ENCODE measurements at places on chromosomes 12 and 14.

DNA sequence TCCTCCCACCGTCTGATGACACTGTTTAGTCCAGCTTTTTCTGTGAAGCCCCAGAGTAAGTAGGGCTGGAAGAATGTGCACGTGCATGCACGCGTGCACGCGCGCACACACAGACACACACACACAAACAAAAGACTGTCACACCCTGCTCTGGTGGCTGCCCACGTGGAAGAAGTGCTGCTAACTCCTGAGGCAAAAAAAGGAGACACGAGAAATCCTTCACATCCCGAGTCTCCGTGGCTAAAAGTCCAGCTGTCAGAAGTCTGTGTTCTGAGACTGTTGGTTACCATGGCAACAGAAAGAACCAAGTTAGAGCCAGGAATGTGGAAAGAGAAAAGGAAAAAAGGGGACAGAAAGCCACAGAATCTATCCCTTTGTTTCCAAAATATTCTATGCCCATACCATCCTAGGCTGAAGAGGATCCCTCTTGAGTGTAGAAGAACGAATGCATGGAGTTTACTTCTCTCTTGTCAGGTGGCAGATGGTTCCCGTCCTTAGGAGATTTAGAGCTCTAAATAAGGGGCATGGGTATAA lies 1.6 kb upstream of the C12orf71 start:
- DNase-seq: no peak

DNA sequence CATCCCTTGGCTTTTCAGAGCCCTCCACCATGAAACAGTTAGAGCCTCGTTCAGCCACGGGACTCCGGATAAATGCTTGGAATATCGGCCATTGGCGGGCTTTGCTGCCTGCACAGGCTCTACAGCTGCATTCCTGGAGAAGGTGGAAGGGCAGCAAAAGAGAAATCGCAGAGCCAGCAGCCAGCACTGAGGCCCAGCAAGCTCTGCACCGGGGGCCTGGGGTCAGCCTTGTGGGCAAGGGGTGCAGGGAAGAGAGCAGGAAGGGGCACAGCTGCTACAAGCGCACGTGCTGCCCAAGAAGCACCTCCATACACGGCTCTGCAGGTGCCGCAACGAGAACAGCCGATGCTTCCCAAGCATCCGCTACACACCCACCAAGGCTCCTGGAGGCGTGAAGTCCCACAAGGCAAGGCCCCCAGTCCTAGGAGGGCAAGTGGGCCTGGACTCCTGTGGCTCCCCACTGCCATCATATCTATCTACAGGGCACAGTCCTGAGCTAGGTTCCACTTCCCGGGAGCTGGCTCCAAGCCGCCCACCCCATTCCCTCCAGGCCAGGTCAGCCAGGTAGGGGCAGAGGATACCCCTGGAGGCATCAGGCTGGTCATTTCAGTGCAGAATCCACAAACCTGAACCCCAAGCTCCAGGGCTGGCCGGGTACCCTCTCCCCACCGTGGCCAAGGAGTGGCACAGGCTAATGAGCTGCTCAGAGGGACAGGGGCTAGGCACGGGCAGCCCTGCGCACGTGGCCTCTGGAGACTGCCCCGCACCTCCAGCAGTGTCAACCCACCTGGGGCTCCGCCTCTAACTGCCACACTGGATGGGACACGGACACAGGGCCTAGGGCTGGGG lies 40.2 kb downstream of the CCNK start:
- no peak for DNase-seq

DNA sequence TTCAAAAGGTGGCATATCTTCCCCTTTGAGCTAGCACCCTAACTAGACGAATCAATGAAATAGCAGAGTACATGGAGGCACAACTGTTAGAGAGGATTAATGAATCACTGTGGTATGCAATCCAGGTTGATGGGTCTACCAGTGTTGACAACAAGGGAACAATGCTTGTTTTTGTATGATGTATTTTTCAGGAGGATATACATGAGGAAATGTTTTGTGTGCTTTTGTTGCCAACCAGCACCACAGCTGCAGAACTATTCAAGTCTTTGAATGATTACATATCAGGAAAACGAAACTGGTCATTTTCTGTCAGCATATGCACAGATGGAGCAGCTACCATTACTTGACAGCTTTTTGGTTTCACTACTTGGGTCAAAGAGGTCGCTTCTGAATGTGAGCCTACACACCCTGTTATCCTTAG lies 142.6 kb downstream of the GPHN start:
- no peak for DNase-seq

DNA sequence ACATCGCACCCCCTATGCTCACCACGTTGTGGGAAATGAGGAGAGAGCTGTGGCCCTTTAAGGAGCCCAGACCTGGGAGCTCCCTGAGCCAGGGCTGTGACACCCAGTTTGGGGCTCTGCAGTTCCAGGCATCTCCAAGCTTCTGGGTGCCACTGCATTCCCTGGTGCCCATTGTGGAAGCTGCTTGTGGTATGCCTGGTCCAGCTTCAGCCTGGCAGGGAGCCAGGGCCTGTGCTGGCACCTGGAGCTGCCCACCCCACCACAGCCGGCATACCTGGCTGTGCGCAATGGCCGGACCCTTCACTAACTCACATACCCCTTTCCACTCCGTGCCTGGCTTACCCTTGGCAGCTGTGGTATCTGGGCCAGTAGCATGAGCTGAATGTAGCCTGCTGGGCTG lies 107.9 kb upstream of the OR4E1 start:
- no peak for DNase-seq

DNA sequence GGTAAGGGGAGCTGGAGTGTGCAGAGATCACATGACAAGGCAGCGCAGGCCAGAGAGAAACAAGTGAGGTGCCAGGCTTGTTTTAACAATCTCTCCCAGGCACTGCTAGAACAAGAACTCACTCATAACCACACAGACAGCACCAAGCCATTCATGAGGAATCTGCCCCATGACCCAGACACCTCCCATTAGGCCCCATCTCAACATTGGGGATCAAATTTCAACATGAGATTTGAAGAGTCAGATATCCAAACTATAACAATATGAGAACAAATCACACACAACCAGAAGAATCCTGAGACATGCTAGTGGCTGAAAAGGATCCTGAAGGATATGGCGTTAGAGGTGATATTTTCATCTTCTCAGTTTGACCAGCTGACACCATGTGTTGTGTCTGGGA lies 21.9 kb downstream of the OR6J1 start:
- DNase-seq: no peak

- no peak for DNase-seq
Measured at GRCh38 chr12:79870916-79871315, 64.0 kb downstream of the PPP1R12A start.

- no peak for DNase-seq
Measured at GRCh38 chr14:79256380-79256779, 954.9 kb downstream of the DIO2 start.

DNA sequence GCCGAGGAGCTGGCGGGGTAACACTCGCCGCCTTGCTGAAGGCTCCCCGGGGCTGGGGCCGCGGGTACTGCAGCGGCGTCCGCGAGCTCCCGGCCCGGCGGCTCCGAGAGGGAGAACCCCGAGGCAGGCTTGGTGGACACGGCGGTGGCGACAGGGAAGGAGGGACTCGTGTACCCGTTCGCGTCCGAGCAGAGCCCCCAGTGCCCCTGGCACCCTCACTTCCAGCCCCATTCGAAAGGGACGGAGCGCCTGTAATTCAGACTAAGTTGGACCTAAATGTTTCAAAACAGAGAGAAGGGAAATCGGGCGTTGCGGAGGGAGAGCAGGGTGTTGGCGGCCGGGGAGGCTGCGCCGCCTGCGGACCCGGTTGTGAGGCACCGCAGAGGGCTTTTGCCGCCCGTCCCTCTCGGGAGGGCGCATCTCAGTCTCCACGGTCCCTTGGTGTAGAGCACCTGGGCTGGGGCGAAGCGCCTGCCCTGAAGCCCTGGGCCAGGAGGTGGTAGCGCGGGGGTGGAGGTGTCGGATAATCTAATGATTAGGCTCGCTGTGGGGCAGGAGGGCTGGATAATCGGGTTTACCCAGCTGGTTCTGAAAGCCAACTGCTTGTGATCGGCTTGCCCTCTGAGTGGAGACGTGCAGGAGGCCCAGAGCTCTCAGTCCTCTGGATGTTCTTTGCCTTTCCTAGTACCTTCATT lies 771 bp downstream of the DAAM1 start:
- peak; percentile 16 for DNase-seq

- peak; percentile 59 for DNase-seq
Measured at GRCh38 chr14:93977790-93978581, 1.6 kb upstream of the ASB2 start.

GRCh38 chr12:51896236-51896635 lies 8.3 kb downstream of the ANKRD33 start:
- no peak for DNase-seq

DNA sequence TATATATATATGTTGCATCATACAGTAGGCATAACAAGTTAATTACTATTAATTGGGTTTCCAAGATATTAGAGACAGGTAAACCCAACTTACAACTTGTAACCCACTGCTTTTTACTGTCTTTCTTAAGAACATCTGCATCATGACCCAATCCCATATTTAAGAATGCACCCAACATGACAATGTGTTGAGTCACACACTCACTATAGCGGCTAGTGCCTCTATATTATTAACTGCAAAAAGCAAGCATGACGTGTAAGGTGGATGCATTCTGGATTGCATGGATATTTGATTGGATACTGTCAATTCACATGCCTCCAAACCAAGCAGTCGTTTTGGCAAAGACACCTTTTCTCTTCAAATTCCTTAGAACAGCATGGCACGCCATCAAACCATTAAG lies 68.2 kb downstream of the KSR2 start:
- DNase-seq: no peak

GRCh38 chr12:63968673-63969072 lies 124.2 kb downstream of the SRGAP1 start:
- no peak for DNase-seq

DNA sequence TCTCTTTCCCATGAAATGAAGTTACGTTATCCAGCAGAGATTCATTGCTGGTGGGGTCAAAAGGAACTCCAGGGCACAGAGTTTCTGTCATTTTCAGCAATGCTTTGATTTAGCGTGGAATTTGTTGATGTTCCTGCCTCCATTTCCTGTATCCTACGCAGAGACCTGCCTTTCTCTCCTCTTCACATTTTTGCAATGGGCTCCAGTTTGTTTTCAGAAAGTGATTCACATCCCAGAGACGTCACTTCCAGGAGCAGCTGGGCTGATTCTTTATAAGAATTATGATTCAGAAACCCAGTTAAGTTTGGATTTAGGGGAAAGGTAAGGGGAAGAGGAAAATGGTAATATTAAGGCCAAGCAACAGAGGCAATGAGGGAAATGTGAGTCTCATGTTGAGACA lies 11.6 kb downstream of the RNASE10 start:
- DNase-seq: no peak

GRCh38 chr12:102522768-102523167 lies 42.4 kb upstream of the IGF1 start:
- DNase-seq: no peak

DNA sequence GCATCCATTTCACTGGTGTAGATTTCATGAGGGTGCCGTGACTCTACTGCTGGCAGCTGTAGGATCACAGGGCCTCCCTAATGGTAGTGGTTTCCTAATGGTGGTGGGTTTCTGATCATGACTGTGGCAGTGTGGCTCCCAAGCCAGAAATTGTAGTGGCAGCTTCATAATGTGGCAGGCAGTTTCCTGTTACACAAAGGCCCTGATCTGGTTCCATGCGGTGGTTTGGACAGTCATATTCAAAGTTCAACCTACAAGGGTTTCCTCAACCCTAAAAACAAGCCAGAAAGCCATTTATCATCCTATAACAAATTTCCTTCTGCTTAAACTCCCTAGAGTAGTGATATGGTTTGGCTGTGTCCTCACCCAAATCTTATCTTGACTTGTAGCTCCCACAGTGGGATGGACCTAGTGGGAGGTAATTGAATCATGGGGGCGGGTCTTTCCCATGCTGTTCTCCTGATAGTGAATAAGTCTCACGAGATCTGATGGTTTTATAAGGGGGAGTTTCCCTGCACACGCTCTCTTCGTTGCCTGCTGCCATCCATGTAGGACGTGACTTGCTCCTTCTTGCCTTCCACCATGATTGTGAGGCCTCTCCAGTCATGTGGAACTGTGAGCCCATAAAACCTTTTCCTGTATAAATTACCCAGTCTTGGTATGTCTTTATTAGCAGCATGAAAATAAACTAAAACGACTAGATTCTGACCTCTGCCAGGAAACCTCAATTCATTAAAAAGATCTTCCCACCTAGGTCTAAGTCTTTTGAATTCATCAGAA lies 257.1 kb downstream of the EFCAB11 start:
- no peak for DNase-seq

DNA sequence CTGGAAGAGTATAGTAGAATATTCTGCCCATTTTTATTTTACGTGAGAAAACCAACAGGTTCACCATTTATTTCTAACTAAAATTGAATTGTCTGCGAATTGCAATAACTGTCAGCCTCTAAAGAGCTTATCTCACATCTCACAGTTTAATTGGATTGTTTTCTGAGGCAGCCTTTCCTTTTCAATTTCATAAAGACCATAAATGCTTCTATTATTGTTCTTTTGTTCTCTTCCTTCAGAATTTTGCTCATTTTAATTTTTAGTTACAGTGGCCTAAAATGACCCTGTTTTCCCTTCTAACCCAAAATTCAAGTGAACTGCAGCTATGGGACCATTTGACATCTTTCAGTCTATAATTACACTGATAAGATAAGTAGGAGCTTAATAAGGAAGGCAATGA lies 147.6 kb downstream of the KLHL28 start:
- DNase-seq: no peak

DNA sequence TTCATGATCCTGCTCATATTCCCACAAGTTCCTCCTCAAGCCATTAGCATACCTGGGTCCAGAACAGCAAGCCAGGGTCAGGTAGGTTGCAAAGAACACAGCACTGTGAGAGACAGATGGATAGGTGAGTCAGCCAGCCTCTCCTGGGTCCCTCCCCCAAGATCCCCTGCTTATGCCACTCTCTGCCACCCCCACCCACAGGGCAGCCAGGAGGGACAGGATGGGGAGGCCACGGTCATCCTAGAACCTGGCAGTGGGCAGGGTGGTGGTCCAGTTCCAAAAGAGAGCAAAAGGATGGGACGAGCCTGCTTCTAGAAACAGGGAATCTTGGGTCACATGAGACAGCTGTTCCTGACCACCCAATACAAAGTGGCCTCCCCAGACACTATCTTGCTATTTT lies 12.7 kb downstream of the FAIM2 start:
- no peak for DNase-seq

- no peak for DNase-seq
Measured at GRCh38 chr12:41205070-41205709, 17.1 kb downstream of the PDZRN4 start.

- no peak for DNase-seq
Measured at GRCh38 chr12:111437816-111438454, 32.2 kb downstream of the SH2B3 start.

DNA sequence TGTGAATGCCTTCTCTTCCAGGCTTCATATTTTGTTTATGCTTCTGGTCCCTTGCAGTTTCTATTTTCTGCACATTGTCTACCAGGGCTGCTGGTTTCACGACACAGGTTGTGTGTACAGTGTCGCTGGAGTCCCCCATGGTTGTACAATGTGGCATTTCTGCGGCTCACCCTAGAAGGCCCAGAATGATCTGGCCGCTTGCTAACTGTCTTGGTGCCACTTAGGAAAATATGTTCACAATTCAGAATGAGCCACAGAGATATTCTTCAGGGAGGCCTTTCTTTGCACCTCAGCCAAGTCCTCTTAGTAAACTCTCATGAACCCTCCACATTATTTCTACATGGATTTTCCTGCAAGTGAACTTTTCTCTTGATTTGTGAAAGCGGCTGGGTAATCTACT lies 195.4 kb downstream of the SUDS3 start:
- DNase-seq: no peak

GRCh38 chr12:52956987-52957386 lies 8.1 kb downstream of the KRT18 start:
- DNase-seq: no peak
